NCI-H774 (cell line): ENCODE measurements at places on chromosomes 3 and 15.

DNA sequence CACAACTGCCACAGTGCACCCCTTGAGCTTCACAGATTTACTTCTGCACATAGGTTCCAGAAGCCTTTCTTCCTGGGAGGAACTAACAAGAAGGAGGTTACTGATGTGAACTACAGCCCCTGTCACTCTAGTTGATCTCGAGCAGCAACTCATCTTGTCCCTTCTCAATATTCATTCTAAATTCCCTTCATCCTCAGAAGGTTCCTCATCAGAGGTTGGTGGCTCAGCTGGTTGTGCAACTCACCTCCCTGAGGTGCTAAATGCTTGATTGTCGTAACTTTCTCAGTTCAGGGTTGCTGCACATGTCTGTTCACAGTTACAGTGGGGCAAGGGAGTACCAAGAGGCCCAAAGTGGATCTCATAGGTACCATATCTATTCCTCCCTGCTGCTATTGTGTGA is 5.7 kb upstream of the A4GNT start:
- no peak for DNase-seq

GRCh38 chr3:37202035-37202434 is 27.7 kb upstream of the LRRFIP2 start:
- no peak for DNase-seq

DNA sequence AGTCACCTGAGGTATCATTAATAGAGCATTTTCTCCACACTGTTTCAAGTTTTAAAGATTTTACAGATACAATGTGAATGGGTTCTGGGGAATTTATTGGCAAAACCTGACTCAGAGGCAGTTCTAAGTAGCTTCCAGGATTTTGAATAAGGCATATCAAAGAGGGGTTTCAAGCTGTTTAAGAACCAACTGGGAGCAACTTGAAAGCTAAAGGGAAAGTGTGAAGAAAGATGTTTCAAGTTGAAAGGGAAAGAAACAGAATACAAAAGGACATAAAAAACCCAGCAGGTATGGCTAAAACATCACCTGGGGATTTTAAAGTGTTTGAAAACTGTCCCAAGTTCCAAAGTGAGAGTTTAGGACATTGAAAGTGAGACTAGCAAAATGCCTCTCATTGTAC is 17.8 kb upstream of the SERPINI2 start:
- no peak for DNase-seq

DNA sequence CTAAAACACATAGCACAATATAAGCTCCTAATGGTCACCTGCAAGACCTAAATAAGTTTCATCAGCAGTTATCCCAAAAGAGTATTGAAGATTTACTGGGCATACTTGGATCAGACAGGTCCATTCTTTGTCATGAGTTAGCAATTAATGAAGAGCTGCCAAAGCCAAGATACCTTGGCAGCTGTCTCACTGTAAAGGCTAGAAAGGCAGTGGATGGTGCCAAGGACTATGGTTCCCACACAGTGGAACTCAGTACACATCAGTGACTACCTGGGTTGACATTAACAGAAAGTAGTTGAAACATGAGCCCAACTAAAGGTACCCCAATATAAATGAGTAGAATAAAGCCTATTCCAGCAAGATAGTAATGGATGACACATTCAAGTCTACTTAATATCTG is 41.1 kb upstream of the TMCO5A start:
- no peak for DNase-seq

DNA sequence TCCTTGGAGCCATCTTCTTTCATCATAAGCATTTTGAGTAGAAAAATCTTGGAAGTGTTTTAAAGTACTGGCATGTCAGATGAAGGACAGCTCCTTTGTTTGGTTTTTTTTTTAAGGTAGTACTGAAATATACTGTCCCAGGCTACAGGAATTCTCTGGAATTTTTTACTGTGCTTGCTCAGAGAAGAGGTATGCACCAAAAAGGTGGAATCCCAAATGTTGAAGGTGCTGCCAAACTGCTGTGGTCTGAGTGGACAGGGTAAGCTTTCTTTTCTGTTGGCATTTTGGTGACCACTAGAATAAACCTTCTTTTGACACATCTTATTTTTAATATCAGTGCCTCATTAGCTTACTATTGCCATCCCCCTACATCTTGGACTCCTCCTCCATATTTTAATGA is 7.2 kb downstream of the GNL3 start:
- no peak for DNase-seq

GRCh38 chr15:99345832-99346462 is 94.7 kb downstream of the LRRC28 start:
- no peak for DNase-seq

DNA sequence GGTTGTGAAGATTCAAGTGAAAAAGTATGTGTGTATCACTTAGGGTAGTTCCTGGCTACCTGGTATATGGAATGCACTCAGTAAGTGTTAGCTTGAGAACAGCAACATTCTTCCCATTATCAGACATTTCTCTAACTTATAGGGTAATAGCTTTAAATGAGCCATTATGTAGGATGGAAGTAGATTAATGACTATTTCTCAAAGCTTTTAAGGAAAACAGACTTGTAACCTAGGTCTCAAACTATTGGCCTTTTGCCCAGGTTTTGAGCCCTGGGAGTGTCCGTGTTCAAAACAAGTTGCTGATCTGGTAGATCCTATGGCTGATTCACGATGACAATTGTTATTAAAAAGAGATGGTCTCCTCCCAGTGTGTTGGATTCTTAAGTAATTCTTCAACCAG is 129.1 kb upstream of the UMPS start:
- DNase-seq, result no peak

- DNase-seq, result no peak
These were observed at the start of gene EPB42 for GRCh38 chr15:43220991-43221403. EPB42 (minus strand) TSS chr15:43221018; CDS start chr15:43220825, 193 bp downstream.

DNA sequence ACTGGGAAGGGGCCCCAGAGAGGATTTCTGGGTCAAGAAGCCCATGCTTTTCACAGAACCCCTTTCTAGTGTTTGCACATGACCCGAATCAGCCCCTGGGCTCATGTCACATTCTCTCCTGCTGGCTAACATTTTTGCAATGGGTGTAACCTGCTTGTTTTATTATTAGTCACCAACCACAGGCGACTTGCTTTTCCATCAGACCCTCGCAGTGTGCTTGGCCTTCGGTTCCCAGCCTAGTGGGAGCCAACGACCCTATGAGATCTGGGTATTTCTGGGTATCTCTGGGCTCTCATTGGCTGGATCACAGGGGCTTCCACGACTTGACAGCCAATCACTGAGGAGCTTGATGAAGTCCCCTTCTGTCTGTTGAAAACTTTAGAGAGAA is 11.0 kb upstream of the FBLN2 start:
- DNase-seq, result no peak
